Spleen (tissue), 13 donors: ENCODE measurements at places on chromosomes 6 and 20. TPM values are rescaled to one million over a fixed set of nuclear protein-coding genes. Genes with fewer than 3 reads are reported as not detected.

TBX18 gene
- polyA plus RNA-seq: under 0.01 TPM

KIAA1755 gene
- polyA plus RNA-seq: 4.6 TPM

- DNase-seq: no peak
Observed at GRCh38 chr6:105609375-105609991, 206.6 kb upstream of the PREP start.

GRCh38 chr6:34052071-34052825 is 93.6 kb downstream of the GRM4 start:
- DNase-seq: no peak

ZC3H12D gene
- 18.3 TPM for polyA plus RNA-seq

DNA sequence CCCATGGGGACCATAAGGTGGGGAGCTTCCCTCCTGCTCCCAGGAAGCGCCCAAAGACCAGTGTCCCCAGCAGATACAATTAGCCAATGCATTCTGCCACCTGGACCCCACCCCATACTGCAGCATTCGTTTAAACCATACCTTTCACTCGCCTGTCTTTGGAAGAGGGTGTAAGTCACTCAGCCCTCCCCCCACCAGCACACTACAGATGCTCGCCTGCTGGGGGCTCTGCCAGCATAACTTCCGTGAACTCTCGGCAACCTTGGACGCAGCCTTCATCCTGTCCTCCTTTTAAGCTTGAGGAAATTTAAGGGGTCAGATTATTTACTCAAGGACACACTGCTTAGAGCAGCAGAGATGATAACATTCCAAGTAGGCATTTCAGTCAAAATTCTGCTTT is 94.4 kb upstream of the NAA20 start:
- no peak for DNase-seq

GRCh38 chr6:37702314-37702713 is 4.6 kb upstream of the MDGA1 start:
- no peak for DNase-seq

- no peak for DNase-seq
Observed at GRCh38 chr6:33692078-33692759, 19.3 kb downstream of the UQCC2 start.

ASIP gene
- 0.63 TPM for polyA plus RNA-seq

WFDC2 gene
- polyA plus RNA-seq: 0.58 TPM
